ENCODE measurements at places on chromosomes 1 and 21.

GRCh38 chr1:232900818-232901217 lies 49.6 kb upstream of the NTPCR start:
- DNase-seq, result no peak

- peak; percentile 50 for DNase-seq
Measured at GRCh38 chr1:44036409-44037139, 5.3 kb upstream of the SLC6A9 start.

GRCh38 chr1:89098857-89099256 lies 27.1 kb downstream of the GBP2 start:
- no peak for DNase-seq

- DNase-seq, result no peak
Measured at GRCh38 chr1:238998577-238998976, 387.8 kb upstream of the CHRM3 start.

DNA sequence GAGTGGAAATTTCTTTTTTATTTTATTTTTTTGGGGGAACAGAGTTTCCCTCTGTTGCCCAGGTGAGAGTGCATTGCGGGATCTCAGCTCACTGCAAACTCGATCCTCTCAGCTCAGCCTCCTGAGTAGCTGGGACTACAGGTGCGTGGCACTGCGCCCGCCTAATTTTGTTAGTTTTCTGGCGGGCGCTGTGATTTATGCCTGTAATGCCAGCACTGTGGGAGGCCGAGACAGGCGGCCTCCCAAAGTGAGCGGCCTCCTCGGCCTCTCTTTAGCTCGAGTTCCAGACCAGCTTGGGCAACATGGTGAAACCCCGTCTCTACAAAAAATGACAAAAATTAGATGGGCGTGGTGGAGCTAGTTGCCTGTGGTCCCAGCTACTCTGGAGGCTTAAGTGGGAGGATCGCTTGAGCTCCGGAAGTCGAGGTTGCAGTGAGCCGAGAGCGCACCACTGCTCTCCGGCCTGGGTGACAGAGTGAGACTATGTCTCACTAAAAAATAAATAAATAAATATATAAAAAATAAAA lies 2.7 kb downstream of the GMEB1 start:
- DNase-seq, result no peak

- DNase-seq, result no peak
Measured at GRCh38 chr1:17289721-17290120, 18.3 kb upstream of the PADI4 start.

DNA sequence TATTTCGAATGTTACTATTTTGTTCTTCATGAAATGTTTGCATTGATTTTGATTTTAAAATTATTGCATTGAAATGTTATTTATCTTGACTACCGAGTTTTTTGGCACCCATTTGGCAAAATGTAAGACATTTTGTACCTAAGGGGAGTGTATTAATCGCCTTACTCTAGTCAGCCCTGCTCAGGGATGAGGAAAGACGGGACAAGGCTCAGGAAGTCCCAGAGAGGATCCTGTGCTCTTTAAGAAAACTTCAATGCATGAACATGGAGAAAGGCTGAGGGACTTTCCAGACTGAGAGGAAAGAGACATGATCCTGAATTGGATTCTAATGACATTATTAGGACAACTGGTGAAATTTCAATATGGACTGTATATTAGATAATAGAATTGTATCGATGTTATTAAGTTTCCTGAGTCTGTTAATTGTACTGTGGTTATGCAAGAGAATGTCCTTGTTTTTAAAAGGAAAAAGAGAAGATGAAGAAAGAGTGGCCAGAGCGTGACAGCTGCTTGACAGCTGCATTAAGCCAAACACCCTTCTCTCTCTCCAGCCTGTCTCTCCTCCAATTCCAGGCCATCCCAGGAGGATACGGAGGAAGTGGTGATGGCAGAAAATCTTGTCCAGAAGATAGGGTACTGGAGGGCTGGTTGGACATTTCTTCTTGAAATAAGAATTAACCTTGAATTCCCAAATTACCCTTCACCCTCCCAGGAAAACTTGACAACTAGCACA lies 66.0 kb downstream of the PLEKHA6 start:
- DNase-seq, result peak; percentile 52

DNA sequence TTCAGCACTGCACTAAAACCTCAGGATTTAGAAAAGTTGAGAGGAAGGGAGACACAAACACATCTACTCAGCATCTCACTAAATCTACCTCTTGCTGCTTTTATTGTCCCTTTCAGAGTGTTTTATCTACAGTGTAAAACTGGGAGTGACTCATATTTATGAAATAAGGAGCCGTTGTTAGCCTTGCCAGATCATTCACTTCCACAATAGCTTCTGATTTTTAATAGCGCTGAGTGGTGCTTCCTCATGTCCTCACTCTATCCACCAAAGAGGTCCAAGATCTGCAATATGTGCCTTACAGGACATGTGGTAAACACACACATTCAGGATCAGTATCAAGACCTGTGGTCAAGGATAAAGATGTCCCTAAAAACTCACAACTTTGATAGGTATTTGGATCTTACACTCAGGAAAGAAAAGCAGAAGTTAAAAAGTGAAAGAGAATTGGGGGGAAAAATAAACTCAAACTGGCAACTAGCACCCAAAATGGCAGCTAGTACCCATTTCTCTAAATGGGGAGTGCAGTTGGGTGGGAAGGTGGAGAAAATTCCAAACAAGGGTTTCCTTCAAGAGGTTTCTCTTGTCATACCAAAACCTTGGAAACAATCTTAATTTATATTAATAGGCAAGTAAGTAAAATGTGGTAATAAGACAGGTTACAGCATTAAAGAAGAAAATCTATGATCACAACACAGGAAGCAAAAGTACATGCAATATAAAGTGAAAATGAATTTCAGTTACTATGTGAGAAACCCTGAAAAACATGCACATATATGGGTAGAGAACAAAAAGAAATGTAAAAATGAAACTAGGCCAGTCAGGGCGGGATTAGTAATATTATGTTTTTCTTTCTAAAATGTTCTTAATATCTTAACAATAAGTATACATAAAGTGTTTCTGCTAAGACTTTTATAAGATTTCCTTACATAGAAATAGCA lies 15.9 kb downstream of the DUSP10 start:
- DNase-seq, result no peak

DNA sequence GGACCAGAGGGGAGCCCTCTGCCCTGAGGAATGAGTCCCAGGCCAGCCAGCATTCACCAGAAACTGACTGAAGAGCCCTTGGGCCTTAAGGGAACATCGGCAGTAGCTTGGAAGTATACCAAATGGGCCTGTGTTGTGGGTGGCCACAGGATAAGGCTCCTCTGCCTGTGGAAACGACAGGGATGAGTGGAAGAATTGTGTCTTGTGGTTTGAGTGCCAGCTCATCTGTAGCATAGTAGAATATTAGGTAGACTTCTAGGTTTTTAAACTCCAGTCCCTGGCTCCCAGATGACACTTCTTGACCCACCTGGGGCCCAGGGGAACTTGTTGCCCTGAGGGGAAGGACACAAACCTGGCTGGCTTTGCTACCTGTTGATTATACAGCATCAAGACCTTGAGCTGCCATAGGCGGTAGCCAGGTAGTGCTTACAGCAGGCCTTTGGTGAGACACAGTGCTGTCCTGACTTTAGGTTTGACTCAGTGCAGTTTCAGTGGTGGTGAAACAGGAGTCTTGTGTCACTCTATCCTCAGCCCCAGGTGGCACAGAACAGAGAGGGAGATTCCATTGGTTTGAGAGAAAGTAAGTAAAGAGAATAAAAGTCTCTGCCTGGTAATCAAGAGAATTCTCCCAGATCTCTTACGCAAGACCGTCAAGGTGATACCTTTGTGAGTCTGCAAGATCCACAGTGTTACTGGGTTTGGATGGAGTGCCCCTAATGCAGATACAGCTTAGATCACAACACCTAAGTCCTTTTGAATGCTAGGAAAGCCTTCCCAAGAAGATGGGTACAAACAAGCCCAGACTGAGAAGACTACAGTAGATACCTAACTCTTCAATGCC lies 50.2 kb downstream of the RABGAP1L start:
- no peak for DNase-seq

GRCh38 chr1:218312509-218312908 lies 27.4 kb downstream of the RRP15 start:
- no peak for DNase-seq

DNA sequence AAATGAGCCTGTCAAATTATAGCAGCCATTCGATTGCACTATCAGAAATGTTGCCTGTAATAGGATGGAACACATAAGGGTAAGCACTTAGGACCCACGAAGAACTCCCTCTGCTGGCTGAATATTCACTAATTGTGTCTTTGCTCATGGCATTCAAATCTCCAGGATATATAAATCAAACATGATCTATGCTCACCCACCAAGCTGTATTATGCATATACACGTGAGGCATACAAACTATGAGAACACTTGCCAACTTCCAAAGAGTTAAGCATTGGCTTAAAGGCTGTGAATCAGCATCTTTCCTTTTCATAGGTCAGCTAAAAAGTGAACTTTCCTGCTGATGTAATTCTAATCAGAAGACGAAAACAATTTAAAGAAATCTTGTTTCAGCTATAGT lies 34.5 kb downstream of the TMPRSS15 start:
- DNase-seq, result no peak

DNA sequence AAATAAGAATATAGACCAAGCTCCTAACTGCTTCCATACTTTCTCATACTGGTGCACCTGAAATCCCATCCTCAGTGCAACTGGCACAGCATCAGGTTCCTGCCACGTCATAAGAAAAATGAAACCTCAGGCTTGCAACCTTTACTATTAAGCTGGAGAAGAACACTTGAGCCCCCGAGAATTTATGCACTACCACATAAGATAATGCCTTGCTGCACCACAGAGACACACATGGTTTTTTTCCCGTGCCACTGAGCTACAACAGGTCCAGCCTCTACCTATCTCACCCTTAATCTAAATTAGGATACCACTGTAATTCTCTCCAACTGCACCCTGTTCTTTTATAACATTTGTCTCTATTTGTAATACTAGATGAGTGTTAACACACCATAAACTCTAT lies 174.5 kb downstream of the DENND1B start:
- no peak for DNase-seq

DNA sequence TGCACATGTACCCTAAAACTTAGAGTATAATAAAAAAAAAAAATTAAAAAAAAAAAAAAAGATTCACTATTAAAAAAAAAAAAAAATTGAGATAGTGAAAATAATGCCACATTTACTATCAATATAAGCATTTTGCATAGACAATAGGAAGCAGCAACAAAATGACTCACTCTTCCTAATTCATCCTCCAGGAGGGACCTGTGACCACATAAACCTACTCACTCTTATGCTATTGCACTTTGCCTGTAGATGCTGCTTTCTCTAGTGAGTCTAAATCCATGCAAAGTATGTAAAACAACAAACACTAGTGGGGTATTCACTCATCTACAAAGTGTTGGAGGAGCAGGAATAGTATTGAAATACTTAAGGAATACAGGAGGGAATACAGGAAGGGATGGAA lies 2.9 kb downstream of the OR10J5 start:
- no peak for DNase-seq

- DNase-seq, result no peak
Measured at GRCh38 chr1:48093696-48094528, 96.7 kb upstream of the TRABD2B start.

All from uterus (tissue), 4 donors.